ENCODE measurements at places on chromosomes 1 and 21.

DNA sequence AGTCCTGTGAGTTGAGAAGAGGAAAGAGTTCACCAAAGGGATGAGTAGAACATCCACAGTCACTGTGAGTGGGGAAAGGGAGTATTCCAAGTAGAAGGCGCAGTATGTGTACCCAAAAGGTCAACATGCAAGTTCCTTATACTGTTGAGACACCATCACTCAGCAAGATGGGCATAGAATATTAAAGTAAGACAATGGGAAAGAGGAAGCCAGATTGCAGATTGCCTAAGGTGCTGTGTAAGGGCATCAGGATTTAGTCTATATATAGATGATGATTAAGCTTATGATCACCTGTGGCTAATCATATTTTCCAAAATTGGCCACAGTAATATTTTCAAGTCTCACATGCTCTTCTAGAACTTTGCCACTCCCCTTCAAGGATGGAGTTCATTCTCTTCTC, 120.1 kb upstream of the CAMK1G start:
- DNase-seq, result no peak

- peak; percentile 98 for DNase-seq
Observed at GRCh38 chr1:23198373-23198772, 18.9 kb downstream of the HTR1D start.

- DNase-seq, result no peak
Observed at GRCh38 chr1:162992945-162993344, 76.2 kb upstream of the RGS4 start.

DNA sequence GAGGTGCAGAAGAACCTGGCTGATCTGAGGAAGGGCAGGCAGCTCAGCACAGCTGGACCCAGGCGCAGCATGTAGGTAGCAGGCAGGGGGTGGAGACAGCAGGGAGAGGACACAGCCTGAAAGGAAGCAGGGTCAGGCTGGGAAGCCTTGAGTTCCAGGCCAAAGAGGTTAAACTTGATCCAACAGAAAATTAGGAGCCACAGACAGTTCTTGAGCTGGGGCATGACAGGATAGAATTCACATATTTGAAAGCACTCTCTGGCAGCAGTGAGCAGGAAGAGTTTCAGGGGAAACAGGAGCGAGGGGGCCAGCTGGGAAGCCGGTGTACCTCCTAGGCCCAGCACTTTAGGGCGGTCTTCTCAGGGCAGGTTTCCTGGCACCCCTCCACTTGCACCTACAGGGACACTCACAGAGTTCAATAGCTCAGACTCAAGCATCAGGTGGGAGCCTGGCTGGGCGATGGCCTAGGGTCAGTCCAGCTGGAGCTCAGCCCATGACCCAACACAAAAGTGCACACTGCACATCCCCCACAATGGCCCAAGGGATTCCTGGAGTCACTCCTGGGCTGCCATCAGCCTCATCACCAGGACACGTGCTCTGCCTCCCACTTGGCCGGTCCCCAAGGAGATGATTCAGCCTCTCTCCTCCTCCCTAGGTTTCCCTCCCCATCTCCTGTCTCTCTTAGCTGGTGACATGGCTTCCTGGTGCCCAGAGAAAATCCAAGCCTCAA, 22.7 kb downstream of the MATN1 start:
- peak; percentile 88 for DNase-seq

DNA sequence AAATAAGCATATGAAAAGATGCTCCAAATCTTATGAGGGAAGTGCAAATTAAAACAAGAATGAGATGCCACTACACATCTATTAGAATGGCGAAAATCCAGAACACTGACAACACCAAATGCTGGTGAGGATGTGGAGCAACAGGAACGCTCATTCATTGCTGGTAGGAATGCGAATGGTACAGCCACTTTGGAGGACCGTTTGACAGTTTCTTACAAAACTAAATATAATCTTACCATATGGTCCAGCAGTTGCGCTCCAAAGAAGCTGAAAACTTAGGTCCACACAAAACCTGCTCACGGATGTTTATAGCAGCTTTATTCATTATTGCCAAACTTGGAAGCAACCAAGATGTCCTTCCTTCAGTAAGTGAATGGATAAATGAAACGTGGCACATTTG, 50.3 kb downstream of the POFUT2 start:
- no peak for DNase-seq
